ENCODE measurements at places on chromosomes 11 and 22.

DNA sequence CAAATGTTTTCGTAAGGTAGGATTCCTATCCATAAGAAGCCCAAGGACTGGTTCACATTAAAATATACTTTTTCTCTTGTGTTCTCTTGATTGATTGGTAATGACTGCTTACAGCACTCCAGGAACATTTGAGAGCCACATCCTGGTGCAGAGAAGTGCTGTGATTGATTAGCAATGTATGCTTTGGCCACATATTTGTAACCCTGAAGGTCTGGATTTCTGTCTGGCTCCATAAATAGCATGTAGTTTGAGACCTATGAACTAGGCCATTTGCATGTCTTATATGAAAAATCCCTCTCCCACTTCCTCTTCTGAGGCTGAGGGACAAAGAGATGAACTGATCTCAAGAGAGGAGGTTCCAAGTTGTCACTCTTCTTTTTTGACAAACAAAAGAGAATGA, 49.3 kb upstream of the CD44 start:
- peaks cover 49% of the 10 kb centered on the region for H3K4me1 ChIP-seq
- DNase-seq = no peak
- no peak overlapping the region for H3K4me3 ChIP-seq
- H3K36me3 ChIP-seq = peaks cover 5% of the 10 kb centered on the region
- no peak overlapping the region for H3K27ac ChIP-seq

- no peaks in the 10 kb centered on the region for H3K4me1 ChIP-seq
- H3K36me3 ChIP-seq = no peaks in the 10 kb centered on the region
- H3K27ac ChIP-seq = no peak overlapping the region
- no peak overlapping the region for H3K4me3 ChIP-seq
Observed at GRCh38 chr11:114820621-114821020, 142.3 kb downstream of the NXPE2 start.

DNA sequence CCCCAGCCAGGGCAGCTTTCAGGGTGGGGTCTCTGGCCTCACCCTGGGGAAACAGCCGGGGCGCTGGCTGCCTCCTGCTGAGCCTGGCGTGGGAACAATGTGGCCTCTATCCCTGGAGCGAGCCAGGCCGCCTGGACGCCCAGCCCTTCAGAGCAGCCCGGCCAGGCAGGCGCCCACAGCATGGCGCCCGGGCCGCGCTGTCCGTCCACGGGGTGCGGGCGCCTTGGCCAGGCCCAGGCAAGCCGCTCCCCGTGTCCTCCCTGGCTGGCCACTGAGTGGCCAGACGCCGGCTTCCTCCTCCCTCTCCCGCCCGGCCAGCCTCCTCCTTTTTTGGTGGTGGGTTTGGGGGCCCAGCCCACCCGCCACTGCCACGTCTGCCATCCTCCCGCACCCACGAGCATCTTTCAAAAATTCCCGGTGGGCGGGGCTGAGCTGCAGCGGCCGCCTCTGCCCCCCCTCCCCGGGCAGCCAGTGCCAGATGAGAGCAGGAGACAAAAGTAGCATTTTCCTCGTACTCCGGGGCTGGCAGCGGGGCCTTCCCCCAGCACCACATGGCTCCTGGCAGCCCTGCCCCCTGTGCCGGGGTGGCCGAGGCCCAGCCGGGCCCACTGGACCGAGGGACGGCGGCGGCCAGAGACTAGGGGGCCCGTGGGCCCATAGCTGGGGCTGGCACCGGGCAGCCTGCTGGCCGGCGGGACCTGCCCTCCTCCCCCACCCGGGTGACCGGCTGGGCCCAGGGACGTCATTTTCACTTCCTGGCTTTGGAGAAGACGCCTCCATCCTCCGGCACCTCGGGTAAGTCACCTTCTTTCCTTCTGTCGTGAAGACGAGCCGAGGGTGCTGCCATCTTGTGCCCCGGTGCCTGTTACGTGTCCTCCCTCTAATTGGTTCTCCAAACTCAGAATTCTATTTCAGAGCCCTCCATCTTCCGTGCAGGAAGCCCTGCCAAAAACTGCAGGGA, 70.2 kb upstream of the PPARA start:
- no peaks in the 10 kb centered on the region for H3K27me3 ChIP-seq
- no peak overlapping the region for H3K4me3 ChIP-seq
- peaks cover 4% of the 10 kb centered on the region for H3K4me1 ChIP-seq

GRCh38 chr11:67411785-67412152, 3.7 kb upstream of the CARNS1 start:
- peaks cover 23% of the 10 kb centered on the region for H3K36me3 ChIP-seq
- no peak overlapping the region for H3K4me3 ChIP-seq
- no peak for DNase-seq
- peaks cover 74% of the 10 kb centered on the region for H3K4me1 ChIP-seq
- H3K27me3 ChIP-seq = no peaks in the 10 kb centered on the region

GRCh38 chr11:125348674-125349309, 147.3 kb downstream of the FEZ1 start:
- no peak overlapping the region for H3K27ac ChIP-seq
- peak; percentile 43 for DNase-seq
- H3K4me1 ChIP-seq = no peaks in the 10 kb centered on the region
- H3K36me3 ChIP-seq = no peaks in the 10 kb centered on the region

DNA sequence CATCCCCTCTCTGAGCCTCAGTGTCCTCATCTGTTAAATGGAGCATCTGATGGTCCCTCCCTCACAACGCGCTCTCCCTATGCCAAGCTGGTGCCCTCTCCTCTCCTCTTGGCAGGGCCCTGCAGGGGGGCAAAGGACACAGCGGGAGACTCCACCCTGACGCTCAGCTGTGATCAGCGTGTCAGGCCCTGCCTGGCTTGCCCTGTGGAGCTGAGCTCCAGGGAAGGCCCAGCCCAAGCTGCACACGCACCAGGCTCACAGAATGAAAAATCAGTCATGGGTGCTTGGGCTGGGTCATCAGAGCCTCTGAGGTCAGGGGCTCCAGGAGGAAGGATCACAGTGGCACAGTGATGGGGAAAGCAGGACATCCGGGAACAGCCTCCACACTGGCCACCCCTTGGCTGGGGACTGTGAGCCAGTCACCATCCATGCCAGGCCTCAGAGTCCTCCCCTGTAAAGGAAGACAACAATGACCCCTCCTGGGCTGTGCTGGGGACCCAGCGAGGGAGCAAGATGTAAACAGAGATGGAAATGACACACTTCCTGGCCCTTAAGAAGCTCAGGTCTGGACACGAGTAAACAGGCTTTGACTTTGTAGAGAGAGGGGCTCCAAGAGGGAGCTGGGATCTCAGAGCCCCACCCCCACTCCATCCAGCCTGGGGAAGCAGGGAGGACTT, 36.6 kb downstream of the RPL3 start:
- no peak overlapping the region for H3K4me3 ChIP-seq
- peaks cover 4% of the 10 kb centered on the region for H3K27me3 ChIP-seq
- peaks cover 6% of the 10 kb centered on the region for H3K4me1 ChIP-seq
- no peak for DNase-seq
- H3K27ac ChIP-seq = no peak overlapping the region

GRCh38 chr22:30538280-30538679, 8.3 kb downstream of the SEC14L6 start:
- no peak overlapping the region for H3K27ac ChIP-seq
- no peak overlapping the region for H3K4me3 ChIP-seq
- no peak for DNase-seq
- peaks cover 30% of the 10 kb centered on the region for H3K27me3 ChIP-seq
- no peaks in the 10 kb centered on the region for H3K36me3 ChIP-seq
- H3K4me1 ChIP-seq = peaks cover 8% of the 10 kb centered on the region

DNA sequence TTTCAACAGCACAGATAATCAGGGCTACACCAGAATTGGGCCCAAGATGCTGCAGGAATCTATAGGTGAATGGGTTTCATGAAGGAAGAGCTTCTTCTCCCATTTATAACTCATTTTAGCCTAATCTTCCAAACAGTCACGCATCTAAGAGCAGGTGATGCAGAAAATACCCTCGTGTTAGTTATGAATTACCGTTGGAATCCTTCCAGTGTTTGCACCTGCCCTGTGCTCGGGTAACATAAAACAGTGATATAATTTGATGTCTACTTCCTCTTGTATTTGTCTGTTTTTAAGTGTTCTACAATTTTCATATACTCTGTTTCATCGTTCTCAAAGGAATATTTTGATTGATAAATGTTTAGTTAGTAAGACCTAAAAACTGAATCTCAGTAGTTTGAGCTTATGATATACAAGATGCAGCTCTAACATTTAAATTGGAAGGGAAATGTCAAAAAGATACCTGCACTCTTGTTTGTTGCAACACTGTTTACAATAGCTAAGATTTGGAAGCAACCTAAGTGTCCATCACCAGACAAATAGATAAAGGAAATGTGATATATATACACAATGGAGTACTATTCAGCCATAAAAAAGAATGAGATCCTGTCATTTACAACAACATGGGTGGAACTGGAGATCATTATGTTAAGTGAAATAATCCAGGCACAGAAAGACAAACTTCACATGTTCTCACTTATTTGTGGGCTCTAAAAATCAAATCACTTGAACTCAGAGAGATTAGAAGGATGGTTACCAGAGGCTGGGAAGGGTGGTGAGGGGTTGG, 42.1 kb downstream of the PPARA start:
- H3K4me3 ChIP-seq = no peak overlapping the region
- H3K4me1 ChIP-seq = peaks cover 3% of the 10 kb centered on the region
- no peak for DNase-seq
- H3K27me3 ChIP-seq = no peaks in the 10 kb centered on the region

DNA sequence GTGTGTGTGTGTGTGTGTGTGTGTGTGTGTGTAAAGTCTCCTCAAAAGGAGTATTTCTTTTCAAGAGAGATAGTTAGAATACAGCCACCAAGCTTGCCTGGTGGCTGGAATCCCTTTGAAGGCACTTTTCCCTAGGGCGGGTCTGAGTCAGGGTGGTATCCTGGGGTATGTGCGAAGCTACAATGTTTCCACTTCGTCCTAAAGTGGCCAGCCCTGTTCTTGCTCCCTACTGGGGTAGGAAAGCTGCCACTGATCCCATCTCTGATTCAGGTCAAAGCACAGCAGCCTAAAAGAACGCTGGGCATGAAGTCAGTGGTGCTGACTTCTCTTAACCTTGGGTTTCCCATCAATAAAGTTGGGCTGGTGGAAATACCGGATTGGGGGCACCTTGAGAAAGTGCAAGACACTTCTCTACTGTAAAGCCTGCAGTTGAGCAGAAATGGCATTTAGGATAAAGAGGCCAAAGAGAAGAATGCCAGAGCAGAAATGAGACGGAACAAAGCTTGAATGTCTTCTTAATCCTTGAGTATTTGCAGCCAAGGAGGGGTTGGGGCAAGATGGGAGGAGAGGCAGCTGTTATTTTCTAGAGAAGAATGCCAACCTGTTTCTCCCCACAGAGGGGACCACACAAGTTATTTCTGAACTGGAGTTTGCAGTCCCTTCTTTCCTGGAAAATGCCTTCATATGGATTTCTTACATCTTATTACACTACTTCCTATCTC, 35.3 kb downstream of the ZNRF3 start:
- H3K4me1 ChIP-seq = peaks cover 11% of the 10 kb centered on the region
- no peaks in the 10 kb centered on the region for H3K36me3 ChIP-seq
- no peak for DNase-seq
- peaks cover 63% of the 10 kb centered on the region for H3K27me3 ChIP-seq
- H3K27ac ChIP-seq = no peak overlapping the region
- no peak overlapping the region for H3K4me3 ChIP-seq

- H3K4me1 ChIP-seq = peaks cover 9% of the 10 kb centered on the region
- no peak for DNase-seq
- no peaks in the 10 kb centered on the region for H3K36me3 ChIP-seq
- peaks cover 29% of the 10 kb centered on the region for H3K27me3 ChIP-seq
Observed at GRCh38 chr11:8809939-8810539, 101.0 kb upstream of the AKIP1 start.

Data from activated naive CD8-positive, alpha-beta T cell treated with anti-CD3 and anti-CD28 coated beads for 36 hours (primary cell).